ENCODE measurements at places on chromosomes 1 and 21.

GRCh38 chr1:107139833-107140702 is 771 bp upstream of the NTNG1 start:
- DNase-seq = no peak

- DNase-seq = no peak
Measured at GRCh38 chr1:62384276-62385005, 52.4 kb upstream of the USP1 start.

DNA sequence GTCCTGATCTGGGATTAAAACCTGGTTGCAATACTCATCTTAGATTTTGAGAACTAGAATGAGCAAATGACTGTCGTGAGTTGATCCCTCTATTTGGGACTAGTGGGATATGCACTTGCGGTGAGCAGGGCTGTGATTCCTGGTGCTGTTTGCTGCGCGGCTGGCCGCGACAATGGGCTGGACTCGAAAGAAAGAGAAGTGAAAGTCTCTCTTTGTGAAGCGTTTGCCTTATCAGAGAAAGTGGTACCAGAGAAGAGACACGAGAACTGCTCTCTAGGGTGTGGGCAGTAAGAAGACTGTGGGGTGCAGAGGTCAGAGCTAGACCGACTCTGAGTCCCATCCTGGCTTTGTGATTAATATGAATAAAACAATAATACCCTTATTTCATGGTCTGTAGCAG is 8.6 kb downstream of the ST6GALNAC3 start:
- DNase-seq = no peak

DNA sequence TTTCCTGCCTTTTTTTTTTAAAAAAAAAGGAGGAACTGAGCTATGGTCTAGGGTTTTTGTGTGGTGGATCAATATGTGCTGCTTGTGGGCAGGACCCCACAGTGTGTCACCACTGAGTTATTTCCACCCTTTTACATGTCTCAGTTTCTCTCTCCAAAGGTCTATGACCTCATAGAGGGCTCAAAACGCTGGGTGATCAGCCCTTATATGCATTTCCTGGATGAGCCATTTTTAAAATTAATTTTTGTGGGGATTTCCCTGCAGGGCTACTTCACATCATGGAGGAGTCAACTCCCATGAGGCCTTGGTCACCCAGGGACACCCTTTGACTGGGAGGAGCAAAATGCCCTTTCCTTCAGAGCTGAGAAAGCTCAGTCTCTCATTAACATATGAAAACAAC is 20.7 kb upstream of the HAO2 start:
- DNase-seq = no peak

GRCh38 chr1:107467286-107467685 is 326.4 kb downstream of the NTNG1 start:
- no peak for DNase-seq

DNA sequence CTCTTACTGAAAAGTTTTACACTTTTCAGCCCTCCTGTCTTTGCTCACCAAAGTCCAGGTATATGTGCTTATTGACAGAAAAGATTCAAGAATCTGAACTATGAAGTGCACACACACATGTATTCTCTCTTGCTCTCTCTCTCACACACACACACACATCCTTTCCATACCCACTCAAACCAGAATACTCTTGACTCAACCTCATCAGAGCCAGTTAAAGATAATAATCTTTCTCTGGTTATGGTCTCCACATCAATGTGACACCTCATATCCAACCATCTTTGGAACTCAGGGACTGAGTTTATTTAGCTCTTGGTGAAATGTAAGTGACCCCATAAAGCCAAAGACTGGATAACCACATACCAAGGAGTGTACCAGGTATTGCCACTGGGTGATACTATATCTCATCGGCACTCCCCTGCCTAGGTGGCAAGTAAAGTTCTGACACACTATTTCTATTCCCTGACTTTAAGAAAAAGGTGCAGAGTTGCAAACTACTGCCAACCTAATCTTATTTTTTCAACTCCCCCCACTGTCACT is 24.9 kb upstream of the RGS8 start:
- DNase-seq = no peak

- no peak for DNase-seq
Measured at GRCh38 chr1:30521261-30521865, 202.0 kb downstream of the MATN1 start.

All from CD4-positive, alpha-beta T cell treated with Interleukin-12 subunit alpha and Interleukin-12 subunit beta, for 1 hour (primary cell).